ENCODE measurements at places on chromosomes 7 and 10. TPM values are rescaled to one million over a fixed set of nuclear protein-coding genes. Genes with fewer than 3 reads are reported as not detected.
A peak's percentile ranks its signal among the peaks of the same experiment; 100 is the strongest.

GRCh38 chr7:152574892-152575548 lies 100.9 kb downstream of the XRCC2 start:
- H3K4me1 ChIP-seq = no peaks in the 10 kb centered on the region
- H3K27me3 ChIP-seq = no peaks in the 10 kb centered on the region
- H3K36me3 ChIP-seq = no peaks in the 10 kb centered on the region
- no peak for DNase-seq
- no peak overlapping the region for H3K4me3 ChIP-seq
- no peak overlapping the region for H3K27ac ChIP-seq

GRCh38 chr7:106262221-106262881 lies 22.4 kb downstream of the NAMPT start:
- no peaks in the 10 kb centered on the region for H3K4me1 ChIP-seq
- peaks cover 50% of the 10 kb centered on the region for H3K36me3 ChIP-seq
- no peak overlapping the region for H3K4me3 ChIP-seq
- H3K27ac ChIP-seq = no peak overlapping the region

The GATA3 gene
- total RNA-seq = 2.7 TPM

GRCh38 chr7:72925546-72926120 lies 738 bp downstream of the POM121 start:
- H3K4me1 ChIP-seq = peaks cover 2% of the 10 kb centered on the region
- no peak for DNase-seq
- peak overlapping the region; percentile 98 for H3K4me3 ChIP-seq
- H3K27ac ChIP-seq = peak overlapping the region; percentile 49

The GHRHR gene
- total RNA-seq = not detected

DNA sequence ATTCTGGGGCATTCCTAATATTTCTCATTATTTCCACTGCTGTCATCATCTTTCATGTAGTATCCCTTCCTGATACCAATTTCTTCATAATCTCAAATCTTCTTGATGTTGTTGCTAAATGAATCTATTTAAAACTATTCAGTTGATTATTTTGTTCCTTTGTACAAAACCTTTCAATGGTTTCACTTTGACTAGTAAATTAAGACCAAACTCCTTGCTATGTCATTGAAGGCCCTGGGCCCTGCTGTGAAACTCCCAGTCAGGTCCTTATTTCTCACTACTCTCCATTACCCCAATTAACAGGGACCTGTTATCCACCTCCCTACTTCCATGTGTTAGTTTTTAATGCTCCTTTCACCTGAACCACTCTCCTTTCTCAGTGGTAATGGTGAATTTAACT lies 97.0 kb downstream of the CTTNBP2 start:
- no peaks in the 10 kb centered on the region for H3K4me1 ChIP-seq
- H3K36me3 ChIP-seq = no peaks in the 10 kb centered on the region
- no peaks in the 10 kb centered on the region for H3K27me3 ChIP-seq
- no peak overlapping the region for H3K27ac ChIP-seq

DNA sequence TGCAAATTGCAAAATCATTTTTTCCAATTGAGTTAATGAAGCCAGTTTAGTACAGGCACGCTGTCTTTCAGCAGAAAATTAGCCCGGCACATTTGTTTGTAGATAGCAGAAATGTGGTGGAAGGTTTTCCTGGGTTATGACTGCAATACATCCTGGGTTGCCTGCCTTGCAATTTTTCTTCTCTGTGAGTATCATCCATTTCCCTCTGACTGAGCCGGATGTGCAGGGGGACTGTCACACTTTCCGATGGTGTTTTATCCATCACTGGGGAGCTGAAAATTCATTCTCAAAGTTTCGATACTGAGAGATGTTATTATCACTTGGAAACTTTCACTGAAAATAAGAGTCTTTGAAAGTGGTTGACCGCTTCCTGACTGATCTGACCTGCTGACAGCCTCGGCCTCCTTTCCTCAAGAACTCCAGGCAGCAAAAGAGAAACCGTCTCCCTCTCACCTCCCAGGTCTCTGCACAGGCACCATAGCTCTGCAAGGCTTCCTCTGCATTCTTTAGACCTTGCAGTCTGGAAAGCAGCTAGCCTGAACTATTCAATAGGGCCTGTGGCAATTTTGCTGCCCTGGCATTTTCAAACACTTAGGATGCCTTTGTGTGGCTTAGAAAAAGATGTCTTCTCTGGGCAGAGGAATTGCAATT lies 320.8 kb upstream of the NRP1 start:
- H3K4me3 ChIP-seq = no peak overlapping the region
- H3K36me3 ChIP-seq = no peaks in the 10 kb centered on the region
- no peak for DNase-seq

DNA sequence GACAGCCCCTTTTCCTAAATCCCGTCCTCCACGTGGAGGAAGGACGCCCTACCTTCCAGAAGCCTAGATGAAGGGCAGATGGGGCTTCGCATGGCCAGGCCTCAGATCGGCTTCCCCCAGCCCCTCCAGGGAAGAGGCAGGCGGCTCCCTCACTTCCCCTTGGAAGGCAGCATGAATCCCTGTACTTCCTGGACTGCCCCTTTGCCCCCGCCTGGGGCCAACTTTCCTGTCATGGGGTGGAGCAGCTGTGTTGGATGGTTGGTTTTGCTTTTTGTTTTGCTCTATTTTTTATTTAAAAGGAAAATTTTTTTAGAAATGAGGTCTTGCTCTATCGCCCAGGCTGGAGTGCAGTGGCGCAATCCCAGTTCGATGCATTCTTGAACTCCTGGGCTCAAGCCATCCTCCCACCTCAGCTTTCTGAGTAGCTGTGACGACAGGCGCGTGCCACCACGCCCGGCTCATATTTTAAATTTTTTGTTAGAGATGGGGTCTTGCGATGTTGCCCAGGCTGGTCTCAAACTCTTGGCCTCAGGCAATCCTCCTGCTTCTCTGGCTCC lies 27.2 kb downstream of the GTF2IRD1 start:
- H3K4me1 ChIP-seq = peaks cover 80% of the 10 kb centered on the region
- no peaks in the 10 kb centered on the region for H3K36me3 ChIP-seq
- no peak overlapping the region for H3K4me3 ChIP-seq
- H3K27me3 ChIP-seq = no peaks in the 10 kb centered on the region
- DNase-seq = no peak
- peak overlapping the region; percentile 58 for H3K27ac ChIP-seq

GRCh38 chr7:134289423-134289822 lies 27.3 kb downstream of the SLC35B4 start:
- H3K36me3 ChIP-seq = no peaks in the 10 kb centered on the region
- no peak overlapping the region for H3K4me3 ChIP-seq
- H3K4me1 ChIP-seq = no peaks in the 10 kb centered on the region
- no peak overlapping the region for H3K27ac ChIP-seq

DNA sequence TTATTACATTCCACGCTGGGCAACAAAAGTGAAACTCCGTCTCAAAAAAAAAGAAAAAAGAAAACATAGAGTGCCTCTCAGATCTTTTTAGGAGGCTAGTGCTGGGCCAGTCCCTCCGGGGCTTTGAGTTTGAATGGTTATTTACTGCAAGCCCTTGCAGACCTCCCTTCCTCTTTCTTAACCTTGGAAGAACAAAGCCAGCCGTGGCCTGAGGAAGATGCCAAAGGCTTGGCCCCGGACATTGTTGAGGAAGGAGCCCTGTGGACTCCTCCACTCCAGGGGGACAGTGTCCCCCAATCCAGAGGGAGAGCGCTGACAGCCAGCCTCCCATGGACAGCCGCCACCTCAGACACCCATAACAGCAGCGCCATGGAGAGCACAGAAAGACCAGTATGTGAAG lies 5.0 kb downstream of the TSPAN33 start:
- H3K27me3 ChIP-seq = no peaks in the 10 kb centered on the region
- peaks cover 5% of the 10 kb centered on the region for H3K4me1 ChIP-seq
- no peaks in the 10 kb centered on the region for H3K36me3 ChIP-seq
- H3K4me3 ChIP-seq = no peak overlapping the region
- no peak overlapping the region for H3K27ac ChIP-seq
- no peak for DNase-seq

The SEMA3A gene
- total RNA-seq = 14.2 TPM

- no peaks in the 10 kb centered on the region for H3K27me3 ChIP-seq
- H3K27ac ChIP-seq = no peak overlapping the region
These were observed 28.5 kb downstream of the ZMIZ1 start for GRCh38 chr10:79097021-79097872.

GRCh38 chr7:45601094-45601493 lies 26.9 kb downstream of the ADCY1 start:
- H3K4me3 ChIP-seq = no peak overlapping the region
- peaks cover 8% of the 10 kb centered on the region for H3K27me3 ChIP-seq
- H3K36me3 ChIP-seq = no peaks in the 10 kb centered on the region
- DNase-seq = no peak
- H3K4me1 ChIP-seq = no peaks in the 10 kb centered on the region

GRCh38 chr7:119748991-119749390 lies 524.0 kb upstream of the KCND2 start:
- no peak for DNase-seq
- H3K36me3 ChIP-seq = no peaks in the 10 kb centered on the region
- no peak overlapping the region for H3K4me3 ChIP-seq
- no peaks in the 10 kb centered on the region for H3K27me3 ChIP-seq

The CALCR gene
- total RNA-seq = 0.10 TPM

DNA sequence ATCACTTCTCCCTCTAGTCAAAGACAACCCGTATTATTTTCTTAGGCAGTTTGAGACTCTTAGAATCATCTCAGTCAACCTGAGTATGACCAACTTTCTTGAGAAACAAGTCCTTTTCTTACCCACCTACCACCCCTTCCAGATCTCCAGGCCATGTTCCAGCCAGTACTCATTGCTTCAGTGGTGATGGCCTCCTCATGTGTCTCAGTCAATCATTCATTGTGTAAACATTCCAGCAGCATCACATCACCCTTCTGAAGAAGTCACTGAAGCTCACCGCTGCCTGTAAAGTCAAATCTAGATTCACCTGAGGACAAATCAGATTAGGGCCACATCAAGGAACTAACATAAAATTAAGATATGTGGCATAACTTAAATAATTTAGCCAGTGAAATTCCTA lies 467.2 kb upstream of the NRP1 start:
- H3K27ac ChIP-seq = no peak overlapping the region
- H3K36me3 ChIP-seq = no peaks in the 10 kb centered on the region
- peak; percentile 22 for DNase-seq
- H3K4me3 ChIP-seq = no peak overlapping the region
- H3K4me1 ChIP-seq = peaks cover 18% of the 10 kb centered on the region
- no peaks in the 10 kb centered on the region for H3K27me3 ChIP-seq

DNA sequence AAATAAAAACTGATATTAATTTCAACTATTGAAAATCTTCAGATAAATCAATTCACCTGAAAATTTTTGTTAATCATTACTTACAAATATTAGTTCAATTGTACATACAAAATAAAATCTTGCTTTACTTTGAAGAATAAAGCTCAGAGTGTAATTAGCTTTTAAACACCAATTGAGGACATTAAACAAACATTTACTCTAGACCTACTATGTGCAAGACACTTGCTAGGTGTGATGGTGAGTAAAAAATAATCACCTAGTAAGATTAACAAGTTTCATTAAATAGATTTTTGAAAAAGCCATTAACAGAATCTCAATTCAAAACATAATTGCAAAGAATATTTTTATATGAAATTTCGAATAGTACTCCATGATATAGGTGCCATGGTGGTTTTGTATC lies 3.9 kb upstream of the MLLT10 start:
- DNase-seq = no peak
- no peak overlapping the region for H3K4me3 ChIP-seq
- peak overlapping the region; percentile 91 for H3K27ac ChIP-seq

DNA sequence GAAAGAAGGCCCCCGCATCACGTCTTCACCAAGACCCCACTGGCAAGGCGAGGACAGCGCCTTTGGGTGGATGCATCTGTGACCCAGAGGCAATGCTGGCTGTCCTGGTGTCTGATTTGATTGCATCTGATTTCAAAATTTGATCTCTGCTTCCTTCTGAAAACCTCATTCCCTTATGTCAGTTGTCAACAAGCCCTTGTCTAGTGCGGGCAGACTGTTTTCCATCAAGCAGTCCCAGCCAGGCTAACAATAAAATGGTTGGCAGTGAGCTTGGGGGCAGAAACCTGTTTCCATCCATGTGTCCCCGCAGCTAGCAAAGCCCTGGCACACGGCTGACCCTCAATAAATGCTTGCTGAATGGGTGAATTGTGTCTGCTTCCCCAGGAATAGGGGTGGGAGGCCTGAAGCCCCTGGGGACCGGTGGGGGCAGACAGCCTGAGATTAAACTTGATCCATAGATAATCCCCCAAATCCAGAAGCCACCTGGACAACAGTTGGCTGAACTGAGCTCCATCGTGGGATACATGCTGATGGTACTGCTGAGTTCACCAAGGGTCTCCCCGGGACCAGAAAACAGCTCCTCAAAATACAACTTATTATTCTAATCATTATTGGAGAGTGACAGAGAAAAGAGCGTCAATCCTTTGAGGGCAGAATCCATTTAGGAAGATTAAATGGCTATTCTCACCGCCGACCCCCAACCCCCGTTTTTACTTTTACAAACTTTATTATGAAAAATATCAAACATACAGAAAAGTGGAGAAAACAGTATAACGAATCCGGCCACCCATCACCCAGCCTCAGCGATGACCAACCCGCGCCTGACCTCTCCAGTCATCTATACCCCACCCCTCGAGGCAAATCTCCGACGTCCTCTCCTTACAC lies 912 bp upstream of the DUSP5 start:
- H3K36me3 ChIP-seq = peaks cover 20% of the 10 kb centered on the region
- peak overlapping the region; percentile 87 for H3K4me3 ChIP-seq
- H3K27me3 ChIP-seq = no peaks in the 10 kb centered on the region
- no peak for DNase-seq
- peak overlapping the region; percentile 65 for H3K27ac ChIP-seq

The PGAM2 gene
- 0.27 TPM for total RNA-seq

The MEOX2 gene
- not detected for total RNA-seq

- H3K36me3 ChIP-seq = no peaks in the 10 kb centered on the region
- DNase-seq = no peak
- no peaks in the 10 kb centered on the region for H3K4me1 ChIP-seq
- H3K27ac ChIP-seq = no peak overlapping the region
- no peaks in the 10 kb centered on the region for H3K27me3 ChIP-seq
- H3K4me3 ChIP-seq = no peak overlapping the region
These were observed 45.0 kb downstream of the PANK1 start for GRCh38 chr10:89600041-89600440.

DNA sequence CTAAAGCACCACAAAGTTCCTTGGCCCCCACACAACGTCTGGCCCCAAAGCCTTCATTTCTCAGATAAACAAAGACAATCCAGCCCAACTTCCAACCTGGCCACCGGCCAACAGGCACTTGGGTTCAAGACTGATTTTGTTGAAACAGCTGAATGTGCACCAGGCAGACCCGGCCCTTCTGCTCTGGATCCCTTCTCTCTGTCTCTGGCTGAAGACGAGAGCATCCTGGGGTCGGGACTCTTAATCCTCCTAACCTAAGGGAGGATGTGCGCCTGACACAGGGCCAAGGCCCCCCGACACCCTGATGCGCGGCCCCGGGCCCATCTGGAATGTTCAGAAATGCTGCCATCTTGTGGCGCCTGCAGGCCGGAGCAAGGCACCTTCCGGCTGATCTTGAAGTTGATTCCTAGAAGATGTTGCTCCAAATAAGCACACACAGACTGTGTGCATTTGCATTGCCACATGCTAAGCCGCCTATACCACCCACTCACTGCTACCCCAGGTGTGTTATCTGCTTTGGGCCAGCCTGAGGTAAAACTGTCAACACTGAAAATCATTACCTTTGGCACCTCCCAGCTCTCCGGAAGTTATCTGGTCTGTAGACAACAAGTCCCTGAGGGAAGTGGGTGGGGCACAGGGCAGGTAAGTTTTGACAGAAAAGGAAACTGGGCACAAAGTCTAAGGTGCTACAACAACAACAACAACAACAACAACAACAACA lies 98.4 kb upstream of the HABP2 start:
- H3K4me3 ChIP-seq = peak overlapping the region; percentile 10
- no peak overlapping the region for H3K27ac ChIP-seq
- no peaks in the 10 kb centered on the region for H3K36me3 ChIP-seq
- peaks cover 6% of the 10 kb centered on the region for H3K4me1 ChIP-seq

GRCh38 chr10:118873091-118873737 lies 118.4 kb upstream of the CACUL1 start:
- peaks cover 10% of the 10 kb centered on the region for H3K4me1 ChIP-seq
- H3K36me3 ChIP-seq = no peaks in the 10 kb centered on the region
- DNase-seq = no peak

Measured in HCT116 (cell line).